Placental pericyte (primary cell): ENCODE measurements at places on chromosomes 4 and X. TPM values are rescaled to one million over a fixed set of nuclear protein-coding genes. Genes with fewer than 3 reads are reported as not detected.

The FREM3 gene
- total RNA-seq, result under 0.01 TPM in 1 of 2 replicates, not detected in the other

The TXK gene
- total RNA-seq, result 0.29 TPM in 1 of 2 replicates, not detected in the other

The NHS gene
- 0.66 and 5.3 TPM in 2 replicates for total RNA-seq

The CSAG1 gene
- not detected in 2 replicates for total RNA-seq
